Activated naive CD4-positive, alpha-beta T cell treated with anti-CD3 and anti-CD28 coated beads for 36 hours (primary cell): ENCODE measurements at places on chromosomes 2 and 18. TPM values are rescaled to one million over a fixed set of nuclear protein-coding genes. Genes with fewer than 3 reads are reported as not detected.

The SMYD1 gene
- total RNA-seq = not detected

The MORN2 gene
- 6.2 TPM for total RNA-seq

The CHST9 gene
- not detected for total RNA-seq

The TMEM200C gene
- total RNA-seq = not detected

The B3GNT7 gene
- not detected for total RNA-seq

The EMILIN1 gene
- 0.29 TPM for total RNA-seq

The DCDC2C gene
- total RNA-seq = not detected

The COBLL1 gene
- not detected for total RNA-seq

The ADD2 gene
- total RNA-seq = 46.2 TPM
